ENCODE measurements at places on chromosomes 6 and 20.

DNA sequence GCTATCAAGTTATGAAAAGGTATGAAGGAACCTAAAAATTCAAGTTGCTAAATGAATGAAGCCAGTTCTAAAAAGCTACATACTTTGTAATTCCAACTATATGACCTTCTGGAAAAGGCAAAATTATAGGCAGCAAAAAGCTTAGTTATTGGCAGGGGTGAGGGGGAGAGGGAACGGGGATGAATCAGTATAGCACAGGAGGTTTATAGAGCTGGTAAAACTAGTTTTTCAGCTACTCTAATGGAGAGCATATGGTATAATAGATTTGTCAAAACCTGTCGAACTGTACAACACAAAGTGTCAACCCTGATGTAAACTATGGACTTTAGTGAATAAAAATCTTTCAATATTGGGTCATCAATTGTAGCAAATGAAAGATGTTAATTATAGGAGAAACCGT, 18.7 kb downstream of the MANEA start:
- no peak for DNase-seq

GRCh38 chr20:57707849-57708693, 1.7 kb downstream of the PMEPA1 start:
- DNase-seq = no peak

DNA sequence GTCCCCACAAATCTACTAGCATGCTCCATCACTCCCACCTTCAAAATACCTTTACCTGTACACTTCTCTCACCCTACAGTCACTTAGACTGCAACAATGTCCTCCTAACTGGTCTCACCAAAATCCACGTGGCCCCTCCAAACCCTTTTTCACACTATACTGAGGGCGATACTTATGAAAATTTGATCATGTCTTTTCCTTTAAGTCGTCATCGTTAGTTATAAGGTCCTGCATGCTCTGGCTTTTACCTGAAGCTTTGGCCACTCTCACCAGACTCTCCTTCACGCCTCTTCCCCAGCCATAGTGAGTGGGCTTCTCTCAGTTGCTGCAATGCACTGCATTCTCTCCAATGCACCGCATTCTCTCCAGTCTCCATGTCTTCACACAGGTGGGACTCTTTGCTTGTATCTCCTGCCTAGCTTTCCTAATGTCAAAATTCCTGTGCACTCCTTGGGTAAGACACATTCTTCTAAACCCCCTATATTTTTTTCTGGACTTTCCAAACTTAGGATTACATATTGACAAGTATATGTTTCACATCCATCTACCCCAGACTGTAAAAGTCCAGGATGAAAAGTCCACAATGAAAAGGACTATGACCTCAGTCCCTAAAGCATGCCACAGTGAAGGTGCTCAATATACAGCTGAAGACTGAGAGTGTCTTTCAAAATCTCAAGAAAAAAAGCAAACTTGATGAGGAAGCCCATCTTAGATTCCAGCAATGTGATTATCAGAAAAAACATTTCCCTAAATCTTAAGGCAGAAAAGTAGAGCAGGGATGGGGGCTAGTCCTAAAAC, 24.7 kb downstream of the PTPRK start:
- DNase-seq = no peak

DNA sequence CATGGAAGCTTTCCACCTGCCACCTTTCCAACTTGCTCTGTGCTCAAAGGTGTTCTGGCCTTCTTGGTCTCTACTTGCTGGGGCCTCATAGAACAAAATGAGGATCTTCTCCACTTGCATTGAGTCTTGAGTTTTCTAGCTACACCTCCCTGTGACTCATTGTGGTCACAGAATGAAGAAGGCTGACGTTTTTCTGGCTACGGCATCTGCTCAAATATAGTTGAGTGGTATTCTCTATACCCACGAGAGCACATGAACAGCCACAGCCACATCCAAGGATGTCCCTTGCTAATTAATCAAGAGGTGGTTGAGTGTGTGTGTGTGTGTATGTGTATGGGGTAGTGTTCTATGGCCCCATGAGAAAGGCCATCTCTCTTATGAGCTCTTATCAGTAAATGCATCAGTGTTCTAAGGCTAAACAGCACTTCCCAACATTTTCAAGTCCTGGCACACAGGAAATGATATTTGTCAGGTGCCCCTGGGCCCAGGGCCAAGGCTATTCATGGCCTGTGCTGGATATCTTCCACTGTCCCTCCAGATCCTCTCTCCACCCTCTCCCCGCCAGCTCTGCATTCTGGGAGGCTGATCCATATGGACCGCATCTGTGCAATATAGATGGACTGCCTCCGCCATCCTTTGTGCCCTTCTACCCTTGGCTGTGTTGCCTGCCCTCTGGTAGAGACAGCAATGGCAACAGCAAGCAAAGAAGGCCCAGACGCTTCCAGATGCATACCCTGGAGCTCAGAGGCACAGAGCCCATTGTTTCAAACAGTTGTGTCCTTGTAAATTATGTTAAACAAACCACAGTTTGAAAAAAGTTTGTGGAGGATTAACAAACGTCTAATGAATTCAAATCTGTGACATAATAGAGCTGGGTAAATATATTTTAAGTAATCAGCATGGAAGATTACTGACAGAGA, 150.2 kb downstream of the LRFN2 start:
- DNase-seq = no peak

- DNase-seq = peak; percentile 73
These were observed 113.5 kb upstream of the SLC24A3 start for GRCh38 chr20:19098806-19099578.

DNA sequence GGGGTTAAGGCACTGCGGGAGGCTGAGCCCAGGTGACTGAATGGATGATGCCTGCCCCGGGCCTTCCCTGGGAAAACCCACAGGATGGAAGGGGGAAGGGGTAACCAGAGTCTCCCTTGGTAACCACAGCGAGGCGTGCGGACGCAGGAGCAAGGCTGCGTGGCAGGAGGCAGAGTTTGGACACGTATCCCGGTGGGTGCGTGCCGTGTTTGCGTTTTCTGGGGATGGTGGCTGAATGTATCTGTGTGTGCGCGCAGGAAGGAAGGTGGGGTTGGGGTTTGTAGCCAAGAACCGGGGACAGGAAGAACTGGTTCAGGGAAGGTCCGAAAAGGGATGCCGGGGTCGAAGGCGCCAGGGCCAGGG, 1.8 kb downstream of the MDGA1 start:
- DNase-seq = peak; percentile 43

DNA sequence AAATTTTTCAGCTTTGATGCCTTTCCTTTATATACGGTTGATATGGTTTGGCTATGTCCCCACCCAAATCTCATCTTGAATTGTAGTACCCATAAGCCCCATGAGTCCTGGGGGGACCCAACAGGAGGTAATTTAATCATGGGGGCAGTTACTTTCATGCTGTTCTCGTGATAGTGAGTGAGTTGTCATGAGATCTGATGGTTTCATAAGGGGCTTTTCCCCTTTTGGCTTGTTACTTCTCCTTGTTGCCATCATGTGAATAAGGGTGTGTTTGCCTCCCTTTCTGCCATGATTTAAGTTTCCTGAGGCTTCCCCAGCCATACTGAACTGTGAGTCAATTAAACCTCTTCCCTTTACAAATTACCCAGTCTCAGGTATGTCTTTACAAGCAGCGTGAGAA, 66.8 kb downstream of the ARHGAP18 start:
- DNase-seq = no peak

- no peak for DNase-seq
These were observed 296.8 kb downstream of the CLIC5 start for GRCh38 chr6:45718871-45719270.

DNA sequence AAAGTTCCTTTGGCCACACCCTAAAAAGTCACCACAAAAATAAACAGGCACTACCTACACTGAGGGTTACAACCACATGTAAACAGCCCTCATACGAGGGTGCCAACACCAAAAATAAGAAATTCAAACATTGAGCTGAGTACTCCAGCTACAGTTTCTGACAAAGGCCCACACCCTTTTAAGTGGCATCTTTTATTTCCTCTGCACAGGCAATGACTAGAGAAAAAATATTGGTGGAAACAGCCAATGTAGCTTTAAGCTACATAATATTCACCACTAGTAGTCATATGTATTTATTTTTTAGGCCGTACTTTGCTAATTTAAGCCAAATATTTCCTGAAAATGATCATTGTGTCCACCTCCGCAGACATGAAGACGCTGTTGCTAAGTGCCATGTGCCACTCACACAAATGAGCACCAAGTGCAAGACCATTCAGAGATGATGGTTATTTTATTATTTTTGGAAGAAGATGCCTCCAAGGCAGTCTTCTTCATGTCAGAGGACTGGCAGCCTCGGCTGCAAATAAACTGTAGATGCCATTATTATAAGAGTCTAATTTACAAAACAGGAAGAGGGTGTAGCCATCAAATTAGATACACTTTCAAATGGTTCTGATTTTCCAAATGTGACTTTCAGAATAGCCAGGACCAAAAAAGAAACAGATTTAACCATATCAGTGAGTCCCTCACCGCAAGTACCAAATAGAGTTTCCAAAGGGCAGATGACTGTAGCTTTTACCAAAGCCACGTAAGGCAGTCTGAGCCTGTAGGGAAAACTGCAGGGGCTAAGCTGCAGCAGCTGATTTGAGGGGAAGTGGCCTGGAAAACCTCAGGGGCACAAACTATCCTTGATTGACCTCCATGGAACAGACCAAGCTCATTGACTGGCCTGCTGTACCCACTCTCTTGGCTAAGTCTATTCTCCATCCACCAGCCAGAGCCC, 13.4 kb downstream of the CYP24A1 start:
- DNase-seq = no peak

- DNase-seq = no peak
These were observed 13.9 kb downstream of the ZNF831 start for GRCh38 chr20:59177266-59178250.

Measured in G401 (cell line).